ENCODE measurements at places on chromosomes 2 and 18.

DNA sequence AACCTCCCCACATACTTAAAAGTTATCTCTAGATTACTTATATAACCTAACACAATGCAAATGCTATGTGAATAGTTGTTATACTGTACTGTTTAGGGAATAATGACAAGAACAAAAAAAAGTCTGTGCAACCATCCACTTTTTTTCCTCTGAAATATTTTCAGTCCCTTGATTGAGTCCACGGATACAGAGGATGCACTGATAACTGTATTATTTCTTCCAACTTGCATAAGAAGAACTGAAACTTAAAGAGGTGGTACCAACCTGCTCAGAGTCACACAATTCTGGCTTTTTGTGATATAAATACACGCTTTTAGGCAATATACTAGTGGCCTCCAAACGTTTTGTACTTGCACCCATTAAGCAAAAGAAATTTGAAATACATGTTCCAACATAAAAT, 1.4 kb downstream of the SMC6 start:
- no peak for DNase-seq

GRCh38 chr18:69172046-69172445, 228.6 kb upstream of the DOK6 start:
- DNase-seq = no peak

- DNase-seq = no peak
Observed at GRCh38 chr2:144539289-144539782, 19.4 kb upstream of the ZEB2 start.

GRCh38 chr2:238462782-238463396, 36.2 kb downstream of the ASB1 start:
- no peak for DNase-seq

DNA sequence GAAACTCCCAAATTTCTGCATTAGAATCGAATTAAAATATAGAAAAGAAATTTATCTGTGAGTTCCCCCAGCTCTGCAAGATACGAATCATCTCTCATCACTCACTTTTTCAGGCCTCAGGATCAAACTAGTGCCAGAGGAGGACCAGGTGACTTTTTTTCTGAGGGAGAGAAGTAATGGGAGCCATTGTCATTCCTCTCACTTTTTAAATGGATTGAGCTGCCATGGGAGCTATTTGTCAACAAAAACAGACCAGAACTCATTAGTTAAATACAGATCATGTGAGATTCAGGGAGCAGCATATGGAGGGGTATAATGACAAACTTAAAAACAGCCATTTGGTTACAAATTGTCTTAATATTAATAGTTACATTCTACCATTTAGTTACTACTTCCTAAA, 594.4 kb downstream of the DPP10 start:
- DNase-seq = no peak

GRCh38 chr2:204947405-204947804, 402.1 kb downstream of the PARD3B start:
- DNase-seq = no peak

DNA sequence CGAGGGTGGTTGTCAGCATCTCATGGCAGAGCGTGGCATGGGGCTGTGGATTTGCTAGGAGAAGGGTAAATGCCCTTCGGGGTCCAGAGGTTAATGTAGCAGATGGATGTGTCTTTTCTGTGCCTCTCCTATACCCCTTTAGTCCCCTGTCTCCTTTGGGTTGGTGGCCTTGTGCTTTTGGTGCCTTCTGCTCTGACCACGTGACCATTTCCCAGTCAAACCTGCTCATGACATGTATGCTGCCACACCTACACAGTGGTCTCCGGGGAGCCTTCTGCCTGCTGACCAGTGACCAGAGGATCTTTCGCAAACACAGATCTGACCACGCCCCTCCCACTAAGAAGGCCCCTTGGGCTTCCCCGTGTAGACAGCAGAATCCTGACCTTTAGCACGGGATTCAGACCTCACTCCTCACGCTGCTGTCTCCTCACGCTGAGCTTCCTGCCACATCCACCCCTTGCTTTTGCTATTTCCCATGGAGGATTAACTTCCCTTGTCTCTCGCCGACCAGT, 116.2 kb downstream of the ACOXL start:
- no peak for DNase-seq

GRCh38 chr18:26383454-26384270, 157.4 kb downstream of the TAF4B start:
- peak; percentile 59 for DNase-seq

GRCh38 chr2:240168041-240168440, 27.6 kb upstream of the OTOS start:
- DNase-seq = no peak

DNA sequence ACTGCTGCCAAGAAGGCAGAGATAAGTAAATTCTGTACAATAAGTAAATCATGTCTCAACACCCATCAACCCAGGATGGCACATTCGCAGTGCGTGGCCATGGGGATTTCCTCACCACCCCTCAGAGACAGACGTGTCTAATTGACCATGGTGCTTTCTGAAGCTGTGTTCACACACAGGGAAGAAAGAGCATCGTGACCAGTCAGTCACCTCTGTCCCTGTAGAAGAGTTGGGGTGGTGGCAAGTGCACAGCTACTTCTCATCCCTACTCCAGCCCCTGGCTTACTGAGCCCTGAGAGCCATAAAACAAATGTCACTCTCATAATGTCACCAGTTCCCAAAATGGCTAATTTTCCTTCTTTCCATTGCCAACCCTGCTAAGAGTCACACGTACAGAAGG, 31.3 kb upstream of the MLPH start:
- DNase-seq = no peak

DNA sequence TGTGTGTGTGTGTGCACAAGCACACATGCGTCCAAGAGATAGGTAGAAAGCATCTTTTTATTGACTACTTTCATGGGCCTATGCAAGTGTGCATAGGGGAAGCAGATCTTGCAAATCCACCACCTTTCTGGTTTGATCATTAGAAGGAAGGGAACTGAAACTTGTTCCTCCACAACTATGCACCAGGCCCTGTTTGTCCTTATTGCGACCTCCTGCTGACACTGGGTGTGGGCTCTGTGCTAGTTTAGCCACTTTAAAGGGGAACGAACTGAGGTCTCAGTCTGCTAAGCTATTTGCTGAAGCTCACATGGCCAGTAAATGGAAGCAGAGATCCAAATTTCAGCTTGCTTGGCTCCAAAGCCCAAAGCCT, 32.1 kb upstream of the INSIG2 start:
- peak; percentile 66 for DNase-seq

DNA sequence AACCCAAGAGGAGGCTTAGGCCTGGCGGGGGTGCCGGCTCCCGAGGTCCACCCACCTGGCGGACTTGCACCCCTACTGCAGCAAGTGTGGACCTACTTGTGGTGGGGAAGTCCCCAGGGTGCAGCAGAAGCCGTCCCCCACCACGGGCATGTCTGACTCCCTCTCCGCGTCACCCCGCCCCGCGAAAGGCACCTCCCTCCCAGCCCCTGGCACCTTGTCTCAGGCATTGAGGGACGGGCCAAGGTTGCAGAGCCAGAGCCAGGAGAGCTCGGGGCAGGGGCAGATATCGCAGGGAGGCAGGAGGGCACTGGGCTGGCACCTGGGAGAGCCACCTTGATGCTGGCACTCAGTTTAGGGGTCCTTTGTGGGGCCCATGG, 19.0 kb downstream of the CROCC2 start:
- no peak for DNase-seq

GRCh38 chr2:112839407-112840067, 3.0 kb upstream of the IL1B start:
- DNase-seq = peak; percentile 41

DNA sequence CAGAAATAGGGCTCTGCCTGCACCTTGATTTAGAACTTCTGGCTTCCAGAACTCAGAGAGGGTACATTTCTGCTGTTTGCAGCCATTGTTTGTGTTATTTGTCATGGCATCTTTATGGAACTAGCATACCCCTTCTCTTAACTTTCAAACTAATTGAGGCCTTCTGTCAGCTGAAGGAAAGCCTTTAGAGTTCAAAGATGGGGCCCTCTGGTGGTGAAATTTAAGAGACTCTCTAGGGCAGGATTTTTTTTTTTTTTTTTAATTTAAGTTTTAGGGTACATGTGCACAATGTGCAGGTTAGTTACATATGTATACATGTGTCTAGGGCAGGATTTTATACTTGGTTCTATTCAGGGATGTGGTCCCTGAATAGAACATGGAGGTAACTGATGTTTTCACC, 260.6 kb upstream of the LINC00305 start:
- peak; percentile 4 for DNase-seq

DNA sequence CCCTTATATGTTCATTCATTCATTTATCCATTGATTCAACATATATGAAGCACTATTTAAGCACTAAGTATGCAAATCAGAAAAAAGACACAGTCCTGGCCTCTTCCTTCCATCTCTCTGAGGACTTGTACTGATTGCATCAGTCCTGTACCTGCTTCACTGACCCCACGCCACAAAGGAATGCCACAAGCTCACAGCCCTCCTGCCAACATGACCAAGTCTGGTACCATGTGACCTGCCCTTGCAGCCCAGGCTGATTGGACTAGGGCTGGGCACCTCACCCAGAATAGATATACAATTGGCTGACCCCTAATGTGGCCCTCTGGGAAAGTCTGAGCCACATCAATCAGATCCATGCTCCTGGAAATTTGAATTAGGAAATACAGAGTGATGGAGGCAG, 196.6 kb downstream of the AGPS start:
- DNase-seq = no peak

DNA sequence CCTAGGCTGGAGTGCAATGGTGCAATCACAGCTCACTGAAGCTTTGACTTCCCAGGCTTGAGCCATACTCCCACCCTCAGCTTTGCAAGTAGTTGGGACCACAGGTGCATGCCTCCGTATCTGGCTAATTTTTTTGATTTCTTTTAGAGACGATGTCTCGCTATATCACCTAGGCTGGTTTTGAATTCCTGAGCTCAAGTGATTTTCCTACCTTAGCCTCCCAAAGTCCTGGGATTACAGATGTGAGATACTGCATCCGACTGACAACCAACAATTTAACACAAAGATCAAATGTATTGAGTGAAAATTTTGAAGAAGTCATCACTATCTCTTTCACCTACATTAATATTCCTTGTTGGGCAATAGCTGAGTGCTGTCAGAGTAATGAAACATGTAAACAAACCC, 181.6 kb downstream of the MYCN start:
- DNase-seq = no peak

GRCh38 chr2:17326717-17327116, 191.5 kb downstream of the RAD51AP2 start:
- DNase-seq = no peak

- DNase-seq = no peak
Observed at GRCh38 chr2:233118648-233119000, 58.5 kb downstream of the INPP5D start.

DNA sequence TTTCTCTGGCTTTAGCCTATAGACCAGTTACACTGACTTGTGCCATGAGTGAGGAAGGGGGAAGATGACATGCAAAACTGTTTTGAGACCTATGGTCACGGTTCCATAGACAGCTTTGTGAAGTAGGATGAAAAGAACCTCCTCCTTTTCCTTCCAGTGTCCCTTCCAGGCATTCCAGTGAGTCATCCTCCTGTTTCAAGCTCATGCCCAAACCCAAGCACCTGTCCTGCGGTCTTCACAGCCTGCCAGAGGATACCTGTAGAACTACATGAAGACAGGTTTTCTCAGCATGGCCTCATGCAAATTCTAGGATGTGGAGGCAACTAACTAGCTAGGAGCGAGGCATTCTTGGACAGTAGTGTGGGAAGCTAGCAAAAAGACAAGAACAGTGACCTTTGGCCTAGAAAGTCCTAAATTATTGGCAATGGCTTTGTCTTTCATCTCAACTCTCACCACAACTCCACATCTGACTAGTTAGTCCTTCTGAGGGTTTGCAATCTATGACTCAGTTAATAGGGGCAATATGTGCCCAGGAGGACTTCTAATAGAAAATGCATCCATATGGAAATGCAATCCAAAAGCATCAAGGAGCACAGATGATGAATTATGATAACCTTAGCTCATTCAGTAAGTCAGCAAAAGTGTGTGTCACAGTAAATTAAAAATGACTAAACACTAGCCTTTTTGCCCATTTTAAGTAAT, 154.7 kb downstream of the RBM43 start:
- DNase-seq = no peak

DNA sequence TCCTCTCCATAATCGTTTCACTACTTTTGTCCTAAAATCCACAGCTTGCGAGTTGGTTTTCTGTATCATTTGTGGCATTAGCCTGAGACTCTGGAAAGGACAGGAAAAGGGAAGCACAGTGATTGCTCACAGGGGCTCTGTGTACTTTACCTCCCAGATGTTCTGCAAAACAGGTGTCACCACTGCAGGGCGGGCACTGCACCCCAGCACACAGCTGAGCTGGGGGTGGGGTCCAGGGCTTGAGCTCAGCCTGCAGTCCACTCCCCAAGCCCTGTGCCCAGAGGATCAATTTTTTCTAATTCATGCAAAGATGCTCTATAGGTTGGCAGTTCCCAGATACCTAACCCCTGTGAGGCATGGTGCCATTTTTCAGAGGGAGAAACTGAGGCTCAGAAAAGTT, 119.4 kb upstream of the GLI2 start:
- no peak for DNase-seq

GRCh38 chr2:205780645-205781044, 98.3 kb downstream of the NRP2 start:
- no peak for DNase-seq

DNA sequence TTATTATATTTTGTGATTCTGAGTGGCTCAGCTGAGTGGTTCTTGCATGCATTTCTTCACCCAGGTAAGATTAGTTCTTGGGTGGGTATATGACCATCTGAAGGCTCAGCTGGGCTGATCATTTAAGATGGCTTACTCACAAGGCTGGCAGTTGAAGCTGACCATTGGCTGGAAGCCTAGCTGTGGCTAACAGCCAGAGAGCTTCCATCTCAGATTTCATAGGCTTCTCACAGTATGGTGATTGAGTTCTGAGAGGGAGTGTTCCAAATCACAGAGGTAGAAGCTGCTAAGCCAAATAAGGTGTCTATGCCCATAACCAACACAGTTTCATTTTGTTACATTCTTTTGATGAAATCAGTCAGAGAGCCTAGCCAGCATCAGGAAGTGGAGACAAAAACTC, 117.4 kb upstream of the RPRM start:
- no peak for DNase-seq

DNA sequence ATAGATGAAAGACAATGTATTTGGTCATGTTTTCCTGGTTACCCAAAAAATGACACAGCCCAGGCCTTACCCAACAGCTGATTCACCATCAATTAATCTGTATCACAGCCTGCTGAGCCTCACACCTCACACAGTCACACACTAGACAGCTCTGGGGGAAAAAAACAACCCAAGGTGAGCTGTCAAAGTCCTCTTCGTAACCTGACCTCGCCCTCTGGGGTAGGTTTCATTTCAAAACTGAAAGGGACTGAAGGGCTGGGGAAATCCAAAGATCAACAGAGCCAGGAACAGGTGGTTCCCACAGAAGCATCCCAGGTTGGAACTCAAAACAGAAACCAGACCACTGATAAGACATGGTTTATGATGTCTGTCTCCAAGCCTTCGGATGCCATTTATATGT, 18.2 kb upstream of the PCBP1 start:
- no peak for DNase-seq

DNA sequence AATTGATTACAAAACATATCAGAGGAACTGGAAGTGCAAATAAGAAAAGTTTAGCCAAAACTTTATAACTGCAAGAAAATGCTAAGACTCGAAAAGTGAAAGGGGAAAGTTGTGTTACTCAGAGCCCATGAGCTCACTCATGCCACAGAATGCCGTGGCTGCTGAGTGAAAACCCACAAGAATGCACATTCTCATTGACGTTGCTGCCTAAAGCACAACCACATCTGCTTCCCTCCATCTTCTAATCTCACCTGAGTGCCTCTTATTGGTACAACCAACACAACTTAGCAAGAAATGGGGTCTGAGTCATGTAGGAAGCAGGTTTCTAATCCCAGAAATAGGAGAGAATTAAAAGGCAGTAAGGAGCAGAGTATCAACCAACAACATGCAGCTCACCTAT, 259.7 kb downstream of the LNPK start:
- DNase-seq = no peak

All from globus pallidus (tissue), 1 donor.